ENCODE measurements at places on chromosomes 7 and 10. TPM values are rescaled to one million over a fixed set of nuclear protein-coding genes. Genes with fewer than 3 reads are reported as not detected.

- no peak overlapping the region for H3K27ac ChIP-seq
- no peak overlapping the region for H3K4me3 ChIP-seq
- no peak for DNase-seq
- H3K27me3 ChIP-seq: no peaks in the 10 kb centered on the region
Measured at GRCh38 chr10:127115100-127115499, 81.3 kb downstream of the INSYN2A start.

The GJD4 gene
- not detected for total RNA-seq

The SEMA4G gene
- 1.1 TPM for total RNA-seq

DNA sequence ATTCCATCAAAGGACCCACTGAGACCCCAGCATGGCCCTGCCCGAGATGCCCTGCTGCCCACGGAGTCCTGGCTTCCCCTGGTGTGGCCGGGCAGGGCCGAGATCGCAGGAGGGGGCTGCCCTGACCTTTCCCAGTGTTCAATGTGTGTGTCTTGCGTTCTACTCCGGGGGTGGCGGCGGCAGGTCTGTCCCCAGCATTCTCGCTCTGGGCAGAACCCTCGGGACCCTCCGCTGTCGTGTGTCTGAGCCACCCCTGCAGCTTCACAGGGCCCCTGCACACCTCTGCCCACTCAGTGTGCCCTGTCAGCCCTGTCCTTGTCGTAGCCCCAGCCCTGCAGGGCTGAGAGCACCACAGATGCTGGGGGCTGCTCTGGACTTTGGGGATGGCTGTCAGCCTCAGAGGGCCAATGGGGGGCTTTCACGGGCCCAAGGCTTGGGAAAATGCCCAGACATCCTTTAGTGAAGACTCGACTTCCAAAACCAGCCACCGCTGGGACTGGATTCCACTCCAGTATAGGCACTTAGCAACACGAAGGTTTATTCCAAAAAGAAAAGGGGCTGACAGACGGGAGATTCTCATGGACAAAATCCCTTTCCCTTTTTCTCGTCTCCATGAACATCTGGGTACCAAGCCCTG lies 30.0 kb upstream of the KNDC1 start:
- H3K4me1 ChIP-seq: no peaks in the 10 kb centered on the region
- H3K27me3 ChIP-seq: no peaks in the 10 kb centered on the region
- DNase-seq: no peak
- no peak overlapping the region for H3K4me3 ChIP-seq

The PCDH15 gene
- not detected for total RNA-seq

- no peaks in the 10 kb centered on the region for H3K27me3 ChIP-seq
- H3K4me1 ChIP-seq: no peaks in the 10 kb centered on the region
- DNase-seq: no peak
- H3K4me3 ChIP-seq: no peak overlapping the region
- H3K27ac ChIP-seq: no peak overlapping the region
Measured at GRCh38 chr10:61869774-61870525, 31.5 kb upstream of the ARID5B start.

The ELN gene
- total RNA-seq: 0.35 TPM

DNA sequence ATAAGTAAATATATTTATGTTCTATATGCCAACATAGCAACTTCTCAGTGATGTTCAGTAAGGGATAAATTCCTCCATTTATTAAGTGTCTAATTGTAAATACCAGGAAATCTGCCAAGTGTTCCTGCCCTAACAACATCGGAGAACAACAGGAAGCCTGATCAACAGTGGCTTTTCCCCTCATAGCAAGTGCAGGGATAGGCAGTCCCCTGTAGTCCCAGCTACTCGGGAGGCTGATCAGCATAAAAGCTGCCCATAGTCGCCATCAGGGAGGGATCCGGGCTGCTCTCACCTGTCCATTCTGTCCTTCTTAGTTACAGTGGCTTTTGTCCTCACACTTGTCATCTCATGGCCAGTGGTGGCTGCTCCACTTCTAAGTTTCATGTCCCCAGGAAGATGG lies 141.3 kb downstream of the IDE start:
- H3K4me3 ChIP-seq: no peak overlapping the region
- no peaks in the 10 kb centered on the region for H3K4me1 ChIP-seq

DNA sequence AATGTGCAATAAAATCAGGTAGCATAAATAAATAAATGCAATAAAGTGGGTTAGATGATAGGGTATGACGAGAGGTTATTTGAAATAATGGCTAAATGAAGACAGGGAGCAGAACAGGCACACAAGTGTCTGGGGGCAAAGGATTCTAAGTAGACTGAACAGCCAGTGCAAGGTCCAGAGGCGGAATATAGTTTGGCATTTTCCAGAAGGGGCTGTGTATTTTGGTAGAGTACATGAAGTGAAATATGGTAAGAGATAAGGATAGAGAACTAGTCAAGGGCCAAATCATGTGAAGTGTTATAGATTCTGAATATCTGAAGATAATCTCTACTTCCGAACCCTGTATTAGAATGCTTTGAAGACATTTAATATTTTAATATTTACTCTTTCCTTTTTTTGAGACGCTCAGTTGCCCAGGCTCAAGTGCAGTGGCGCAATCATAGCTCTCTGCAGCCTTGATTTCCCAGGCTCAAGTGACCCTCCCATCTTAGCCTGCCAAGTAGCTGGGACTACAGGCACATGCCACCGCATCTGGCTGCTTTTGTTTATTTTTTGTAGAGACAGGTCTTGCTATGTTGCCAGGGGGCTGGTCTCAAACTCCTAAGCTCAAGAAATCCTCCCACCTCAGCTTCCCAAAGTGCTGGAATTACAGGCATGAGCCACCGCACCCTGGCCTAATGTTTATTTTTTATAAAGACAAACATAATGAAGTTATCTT lies 44.4 kb upstream of the CD36 start:
- H3K4me1 ChIP-seq: no peaks in the 10 kb centered on the region
- no peak overlapping the region for H3K4me3 ChIP-seq
- no peak overlapping the region for H3K27ac ChIP-seq

- H3K27me3 ChIP-seq: no peaks in the 10 kb centered on the region
- peaks cover 23% of the 10 kb centered on the region for H3K36me3 ChIP-seq
- H3K27ac ChIP-seq: peak overlapping the region; percentile 89
- peaks cover 92% of the 10 kb centered on the region for H3K4me1 ChIP-seq
Measured at GRCh38 chr10:14570800-14571199, 203.9 kb downstream of the FAM107B start.

The CPN1 gene
- not detected for total RNA-seq

The NCF1 gene
- 3.1 TPM for total RNA-seq

DNA sequence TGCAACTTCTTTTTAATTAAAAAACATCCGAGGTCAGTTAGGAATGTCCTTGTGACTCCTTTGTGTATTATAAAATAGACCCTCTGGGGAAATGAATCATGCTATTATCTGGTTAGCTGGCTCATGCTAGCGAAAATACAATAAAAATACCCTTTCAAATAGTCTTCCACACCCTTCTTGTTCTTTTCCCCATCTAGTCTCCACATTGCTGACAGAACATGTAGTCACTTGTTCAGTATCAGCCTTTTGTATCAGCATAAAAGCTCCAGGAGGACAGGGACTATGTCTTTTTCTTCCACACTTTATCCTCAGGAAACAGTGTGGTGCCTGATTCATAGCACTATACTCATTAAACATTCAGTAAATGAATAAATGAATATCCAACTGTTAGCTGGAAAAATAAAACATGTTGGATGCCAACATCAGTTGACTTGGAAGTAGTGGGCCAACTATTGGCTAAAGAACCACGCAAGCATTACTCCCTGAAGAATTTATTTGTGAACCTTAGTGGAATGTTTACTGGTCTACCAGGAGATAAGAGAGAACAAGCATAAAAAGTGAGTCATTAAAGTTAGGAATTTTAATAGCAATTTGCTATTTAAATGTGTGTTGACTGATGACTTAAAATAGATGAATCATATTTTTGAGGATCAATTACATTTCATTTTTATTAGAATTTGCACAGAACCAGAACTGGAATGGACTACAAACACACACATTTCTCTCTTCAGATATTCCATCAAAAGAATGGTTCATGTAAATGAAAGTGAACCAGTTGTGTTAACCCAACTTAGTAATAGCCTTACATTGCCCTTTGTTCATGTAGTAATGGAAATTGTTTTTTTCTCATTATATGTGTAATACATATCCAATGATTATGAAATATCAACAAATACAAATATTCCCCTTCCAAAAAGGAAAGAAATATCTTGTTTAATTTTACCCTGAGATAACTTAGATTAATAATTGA lies 129.6 kb downstream of the DKK1 start:
- DNase-seq: no peak
- H3K36me3 ChIP-seq: no peaks in the 10 kb centered on the region

The GSAP gene
- 6.8 TPM for total RNA-seq

GRCh38 chr10:37344413-37344812 lies 219.0 kb downstream of the ANKRD30A start:
- no peaks in the 10 kb centered on the region for H3K36me3 ChIP-seq
- no peak for DNase-seq
- H3K27me3 ChIP-seq: no peaks in the 10 kb centered on the region
- no peaks in the 10 kb centered on the region for H3K4me1 ChIP-seq

GRCh38 chr10:93436591-93437085 lies 45.5 kb downstream of the MYOF start:
- DNase-seq: no peak
- no peaks in the 10 kb centered on the region for H3K36me3 ChIP-seq
- no peak overlapping the region for H3K27ac ChIP-seq
- H3K4me1 ChIP-seq: no peaks in the 10 kb centered on the region
- no peak overlapping the region for H3K4me3 ChIP-seq

DNA sequence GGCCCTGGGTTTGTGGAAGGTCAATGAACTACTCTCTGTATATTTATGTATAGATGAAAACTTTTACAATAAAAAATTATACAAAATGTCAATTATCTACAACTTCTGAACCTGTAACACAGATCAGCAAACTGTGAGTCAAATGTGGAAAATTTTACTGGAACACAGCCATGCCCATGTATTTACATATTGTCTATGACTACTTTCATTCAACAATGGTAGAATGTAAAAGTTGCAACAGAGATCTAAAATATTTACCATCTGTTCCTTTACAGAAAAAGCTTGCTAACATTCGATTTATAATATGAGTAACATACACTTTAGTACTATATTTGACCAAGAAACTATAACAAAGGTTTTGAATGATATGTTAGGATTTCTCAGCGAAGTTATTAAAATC lies 481.6 kb downstream of the PARD3 start:
- H3K4me1 ChIP-seq: no peaks in the 10 kb centered on the region
- DNase-seq: no peak

- H3K27ac ChIP-seq: no peak overlapping the region
- no peaks in the 10 kb centered on the region for H3K4me1 ChIP-seq
- peaks cover 3% of the 10 kb centered on the region for H3K27me3 ChIP-seq
- DNase-seq: no peak
- H3K4me3 ChIP-seq: no peak overlapping the region
- no peaks in the 10 kb centered on the region for H3K36me3 ChIP-seq
Measured at GRCh38 chr10:78921895-78922294, 146.9 kb upstream of the ZMIZ1 start.

DNA sequence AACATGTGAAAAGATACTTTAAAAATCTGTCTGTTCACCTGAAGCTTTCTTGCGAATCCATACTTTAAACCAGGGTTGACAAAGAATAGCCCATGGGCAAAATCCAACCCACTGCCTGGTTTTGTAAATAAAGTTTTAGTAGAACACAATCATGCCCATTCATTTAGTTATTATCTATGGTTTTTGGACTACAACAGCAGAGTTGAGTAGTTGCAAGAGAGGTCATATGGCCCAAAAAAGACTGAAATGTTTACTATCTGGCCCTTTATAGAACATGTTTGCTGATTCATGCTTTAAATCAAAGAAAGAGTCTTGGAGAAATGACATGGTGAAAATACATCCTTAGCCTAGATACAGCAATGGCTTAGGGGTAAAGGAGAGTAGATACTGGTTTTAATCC lies 356.2 kb downstream of the RNLS start:
- no peak overlapping the region for H3K27ac ChIP-seq
- no peak for DNase-seq
- H3K36me3 ChIP-seq: no peaks in the 10 kb centered on the region
- no peaks in the 10 kb centered on the region for H3K4me1 ChIP-seq

DNA sequence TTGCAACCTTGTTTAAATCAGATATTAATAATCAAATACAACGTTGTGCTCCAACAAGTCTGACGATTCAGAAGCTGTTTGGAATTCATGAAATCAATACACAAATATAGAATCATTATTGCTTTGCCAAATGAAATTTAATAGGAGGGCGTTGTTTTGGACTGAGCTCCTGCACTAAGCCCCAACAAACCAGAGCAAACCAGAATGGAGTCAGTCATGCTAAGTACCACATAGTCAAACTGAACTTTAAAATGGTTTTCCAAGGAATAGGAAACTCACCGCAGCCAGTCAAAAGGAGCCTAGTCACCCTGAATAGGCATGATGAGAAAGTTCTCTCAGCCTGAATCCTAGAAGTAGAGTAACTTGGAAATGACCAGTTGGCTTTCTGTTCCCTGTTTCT lies 53.7 kb downstream of the HACD1 start:
- no peaks in the 10 kb centered on the region for H3K4me1 ChIP-seq
- no peaks in the 10 kb centered on the region for H3K27me3 ChIP-seq
- H3K36me3 ChIP-seq: no peaks in the 10 kb centered on the region
- no peak overlapping the region for H3K4me3 ChIP-seq
- no peak for DNase-seq

DNA sequence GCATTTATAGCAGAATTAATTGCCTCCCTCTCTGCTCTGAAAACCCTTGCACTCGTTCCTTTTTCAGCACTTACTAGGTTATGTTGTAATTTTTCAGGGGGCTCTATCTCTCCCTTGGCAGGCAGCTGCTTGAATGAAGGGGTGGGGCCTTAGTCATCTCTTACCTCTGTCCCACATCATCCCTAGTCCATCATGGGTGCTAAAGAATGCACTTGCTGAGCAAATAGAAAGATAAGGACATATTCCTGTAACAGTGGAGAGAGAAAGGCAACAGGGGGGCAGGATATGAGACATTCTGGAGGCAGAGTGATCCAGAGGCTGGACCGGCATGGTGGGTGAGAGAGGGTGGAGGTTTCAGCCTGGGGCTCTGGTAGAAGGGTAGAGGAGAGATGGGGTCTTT lies 60.0 kb downstream of the MINDY4 start:
- H3K27ac ChIP-seq: no peak overlapping the region
- no peak overlapping the region for H3K4me3 ChIP-seq
- no peaks in the 10 kb centered on the region for H3K36me3 ChIP-seq
- H3K27me3 ChIP-seq: no peaks in the 10 kb centered on the region
- H3K4me1 ChIP-seq: no peaks in the 10 kb centered on the region
- DNase-seq: no peak

GRCh38 chr7:48638041-48638440 lies 286.3 kb upstream of the CDC14C start:
- no peak overlapping the region for H3K27ac ChIP-seq
- H3K4me1 ChIP-seq: no peaks in the 10 kb centered on the region
- no peaks in the 10 kb centered on the region for H3K27me3 ChIP-seq
- H3K4me3 ChIP-seq: no peak overlapping the region

The RAB19 gene
- 6.7 TPM for total RNA-seq

GRCh38 chr7:41029072-41029499 lies 673.8 kb downstream of the INHBA start:
- no peak for DNase-seq
- H3K4me3 ChIP-seq: no peak overlapping the region
- no peaks in the 10 kb centered on the region for H3K36me3 ChIP-seq

- H3K4me3 ChIP-seq: no peak overlapping the region
- no peak overlapping the region for H3K27ac ChIP-seq
- H3K36me3 ChIP-seq: no peaks in the 10 kb centered on the region
- DNase-seq: no peak
- no peaks in the 10 kb centered on the region for H3K4me1 ChIP-seq
- no peaks in the 10 kb centered on the region for H3K27me3 ChIP-seq
Measured at GRCh38 chr10:59281861-59282260, 80.5 kb downstream of the FAM13C start.

The KIF11 gene
- 3.0 TPM for total RNA-seq

- no peak for DNase-seq
- no peaks in the 10 kb centered on the region for H3K4me1 ChIP-seq
- H3K27me3 ChIP-seq: no peaks in the 10 kb centered on the region
- no peak overlapping the region for H3K27ac ChIP-seq
Measured at GRCh38 chr10:65491799-65492198, 1434.0 kb upstream of the LRRTM3 start.

The TRIM50 gene
- total RNA-seq: not detected

The MALRD1 gene
- not detected for total RNA-seq

Measured in CD4-positive, CD25-positive, alpha-beta regulatory T cell (primary cell).